ENCODE measurements at places on chromosomes 5 and 9.

GRCh38 chr9:87513161-87513560, 15.5 kb downstream of the DAPK1 start:
- DNase-seq: no peak

- DNase-seq: no peak
Observed at GRCh38 chr9:1535051-1535450, 480.1 kb upstream of the SMARCA2 start.

- no peak for DNase-seq
Observed at GRCh38 chr9:101738566-101739183, at the start of gene GRIN3A. TSS of gene GRIN3A (minus strand) at chr9:101738647. CDS start at chr9:101737979, 668 bp downstream.

GRCh38 chr5:142000704-142001484, 11.9 kb downstream of the GNPDA1 start:
- DNase-seq: no peak

DNA sequence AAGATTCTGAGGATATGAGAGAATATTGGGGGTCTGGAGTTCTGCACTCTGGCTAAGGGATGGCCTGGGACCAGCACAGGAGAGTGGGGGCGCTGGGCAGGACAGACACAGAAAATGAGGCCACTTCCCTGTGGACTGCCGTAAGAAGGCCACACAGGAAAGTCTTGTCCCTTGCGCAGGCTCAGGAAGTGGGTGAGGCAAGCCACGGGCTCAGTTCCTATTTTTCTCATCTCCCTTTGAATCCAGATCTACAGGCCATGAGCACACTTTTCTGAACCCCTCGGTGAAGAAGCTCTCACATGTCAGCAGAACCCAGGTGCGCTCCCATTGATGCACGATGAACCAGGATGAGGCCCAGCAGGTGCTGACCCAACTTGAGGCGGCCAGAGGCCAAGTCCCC, 207.4 kb downstream of the AGTPBP1 start:
- no peak for DNase-seq

- no peak for DNase-seq
Observed at GRCh38 chr5:93654676-93655075, 71.7 kb downstream of the NR2F1 start.

DNA sequence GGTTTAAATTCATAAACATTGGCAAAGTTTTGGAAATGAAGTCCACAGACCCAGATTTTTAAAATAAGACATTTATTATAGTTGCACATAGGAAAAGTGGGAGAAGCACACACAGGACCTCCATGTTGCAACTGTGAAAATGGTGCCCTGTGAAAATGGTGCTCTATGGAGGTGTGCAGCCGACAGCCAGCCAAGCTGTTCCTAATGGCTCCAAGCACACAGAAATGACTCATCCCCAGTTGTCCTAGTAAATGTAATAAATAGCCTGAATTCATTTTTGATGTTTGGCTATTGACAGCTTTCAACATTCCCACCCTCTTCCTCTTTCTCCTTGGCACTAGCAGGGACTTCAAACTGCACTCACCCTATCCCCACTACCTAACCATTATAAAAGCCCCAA, 590.9 kb downstream of the CAAP1 start:
- DNase-seq: no peak

DNA sequence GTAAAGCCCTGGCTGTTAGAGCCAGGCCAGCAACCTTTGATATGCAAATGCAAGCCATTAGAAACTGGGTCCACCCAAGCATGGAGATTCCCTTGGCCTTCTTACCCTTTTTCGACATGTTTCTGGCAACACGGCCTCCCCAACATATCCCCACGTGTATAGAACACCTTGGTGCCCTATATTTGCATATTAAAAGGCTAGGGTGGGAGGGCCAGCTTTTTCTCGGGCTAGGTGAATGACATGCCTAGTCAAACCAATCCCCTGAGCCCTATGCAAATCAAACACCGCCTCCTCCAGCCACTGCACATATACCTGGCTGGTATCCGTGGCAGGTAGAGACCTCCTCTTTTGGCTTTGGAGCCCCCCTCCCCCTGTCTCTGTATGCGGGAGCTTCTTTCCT, 55.6 kb upstream of the ZFR start:
- no peak for DNase-seq

GRCh38 chr5:149519601-149520000, 31.6 kb downstream of the CSNK1A1 start:
- DNase-seq: no peak

DNA sequence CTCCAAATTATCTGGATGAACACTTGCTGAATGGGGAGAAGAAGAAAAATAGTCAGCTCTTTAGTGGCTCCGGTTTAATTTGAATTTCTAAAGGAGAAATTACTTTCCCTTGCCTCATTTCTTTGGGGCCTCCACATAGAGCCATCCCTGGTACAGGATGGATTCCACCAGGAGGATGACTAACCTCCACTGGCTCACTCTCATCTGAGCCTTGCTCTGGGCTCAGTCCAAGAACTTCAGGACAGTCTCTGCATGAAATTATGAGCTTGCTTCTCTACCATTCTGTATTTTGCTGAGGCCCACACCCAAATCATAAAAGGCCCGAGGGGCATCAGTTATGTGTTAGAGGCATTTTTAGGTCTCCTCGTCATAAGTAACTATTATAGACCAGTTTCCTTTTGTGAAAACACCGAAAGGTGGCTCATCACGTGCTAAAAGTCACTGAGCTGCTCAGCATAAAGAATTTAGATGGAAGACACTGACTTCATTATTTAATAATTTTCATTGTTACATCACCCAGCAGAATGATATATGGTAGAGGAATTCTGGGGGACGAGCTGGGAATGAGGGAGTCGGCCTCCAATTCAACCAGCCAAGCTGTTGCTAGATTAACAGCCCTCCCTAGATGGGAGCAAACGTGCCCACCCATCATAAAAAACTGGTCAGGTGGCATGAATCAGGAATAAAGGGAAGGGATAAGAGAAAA, 222.1 kb downstream of the TARS1 start:
- DNase-seq: no peak

- DNase-seq: no peak
Observed at GRCh38 chr5:181036816-181037364, 3.2 kb upstream of the BTNL9 start.

- no peak for DNase-seq
Observed at GRCh38 chr5:128355961-128356360, 182.1 kb downstream of the FBN2 start.

DNA sequence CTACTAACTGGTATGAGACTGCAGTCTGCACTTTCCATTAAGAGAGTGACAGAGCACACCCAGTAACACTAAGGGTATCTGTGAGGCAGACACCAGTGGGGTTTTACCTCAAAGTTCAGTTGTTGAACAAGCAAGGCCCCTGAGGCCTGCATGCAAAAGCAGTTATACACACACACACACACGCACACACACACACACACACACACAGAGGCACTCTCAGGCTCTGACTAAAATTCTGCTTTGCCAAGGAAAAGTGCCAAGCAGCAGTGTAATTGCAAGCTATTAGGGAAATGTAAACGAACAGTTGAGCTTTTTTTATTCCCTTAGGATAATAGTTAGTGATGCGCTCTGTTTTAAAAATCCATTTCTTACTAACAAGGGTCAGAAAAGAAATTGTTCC, 377.1 kb downstream of the SPOCK1 start:
- no peak for DNase-seq

GRCh38 chr5:68555907-68556681, 340.5 kb downstream of the PIK3R1 start:
- DNase-seq: no peak

DNA sequence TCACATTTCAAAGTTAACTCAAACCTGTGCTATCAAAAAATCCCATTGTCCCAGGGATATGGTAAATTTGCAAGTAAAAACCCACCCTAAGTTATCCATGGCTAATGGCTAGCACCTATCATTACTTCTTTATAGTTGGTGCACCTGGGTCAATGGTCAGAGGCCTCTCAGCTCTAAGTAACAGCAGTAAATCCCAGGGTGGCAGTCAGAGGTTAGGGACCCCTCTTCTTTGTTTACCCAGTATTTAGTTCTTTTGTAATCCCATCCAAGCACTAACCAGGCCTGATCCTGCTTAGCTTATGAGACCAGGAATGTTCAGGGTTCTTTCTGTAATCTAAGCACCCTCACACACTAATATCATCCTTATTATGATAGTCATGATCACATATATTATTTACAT, 52.1 kb upstream of the WWC1 start:
- DNase-seq: no peak

DNA sequence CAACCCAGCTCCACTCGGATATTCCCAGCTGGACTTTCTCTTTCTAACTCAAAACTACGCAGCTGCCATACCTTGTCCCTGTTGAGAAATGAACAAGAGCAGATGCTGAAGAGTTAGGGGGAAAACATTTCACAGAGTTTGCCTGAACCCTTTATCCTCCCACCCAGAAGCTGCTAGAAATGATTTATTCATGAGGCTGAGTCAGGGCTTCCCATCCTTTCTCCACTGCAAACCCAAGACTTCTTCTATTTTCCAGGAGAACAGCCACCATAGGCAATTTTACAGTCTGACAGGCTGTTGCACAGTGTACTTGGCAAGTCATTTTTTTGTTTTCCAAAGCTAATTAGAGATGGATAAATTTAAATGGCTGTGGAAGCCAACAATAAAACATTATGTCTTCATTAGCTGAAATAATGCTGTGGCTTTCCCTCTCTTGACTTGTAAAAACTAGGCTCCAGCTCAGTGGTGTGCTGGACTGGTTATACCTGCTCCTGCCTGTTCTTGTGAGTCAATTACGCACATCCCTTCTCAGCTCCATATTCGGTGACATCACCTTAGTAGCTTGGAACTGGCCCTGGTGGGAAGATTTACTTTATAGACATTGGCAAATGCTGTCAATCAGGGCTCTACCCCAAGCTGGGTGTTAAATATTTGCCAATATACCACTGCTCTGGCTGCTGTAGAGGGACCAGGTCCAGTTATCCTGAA, 71.9 kb downstream of the KIF4B start:
- DNase-seq: no peak

- no peak for DNase-seq
Observed at GRCh38 chr9:113463418-113464285, at the start of gene RGS3. TSS of gene RGS3 (plus strand) at chr9:113463727. CDS start at chr9:113463803, 76 bp downstream.

DNA sequence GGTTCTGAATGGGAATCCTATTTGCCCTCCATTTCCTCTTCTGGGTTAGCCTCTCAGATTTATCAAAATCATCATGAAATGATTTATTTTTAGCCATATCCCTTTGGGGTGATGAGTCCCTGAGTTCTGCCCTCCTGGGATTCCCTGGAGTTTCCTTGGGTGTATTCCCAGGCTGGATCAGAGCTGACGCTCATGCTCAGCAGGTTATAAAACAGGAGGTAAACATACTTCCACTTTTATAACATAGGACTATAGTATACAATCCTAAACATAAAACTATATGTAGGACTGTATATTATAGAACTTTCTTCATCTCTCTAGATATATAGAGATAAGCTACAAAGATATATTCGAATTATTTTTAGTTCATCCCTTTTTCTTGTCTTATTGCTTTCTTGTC, 4.4 kb upstream of the PRRX2 start:
- no peak for DNase-seq

DNA sequence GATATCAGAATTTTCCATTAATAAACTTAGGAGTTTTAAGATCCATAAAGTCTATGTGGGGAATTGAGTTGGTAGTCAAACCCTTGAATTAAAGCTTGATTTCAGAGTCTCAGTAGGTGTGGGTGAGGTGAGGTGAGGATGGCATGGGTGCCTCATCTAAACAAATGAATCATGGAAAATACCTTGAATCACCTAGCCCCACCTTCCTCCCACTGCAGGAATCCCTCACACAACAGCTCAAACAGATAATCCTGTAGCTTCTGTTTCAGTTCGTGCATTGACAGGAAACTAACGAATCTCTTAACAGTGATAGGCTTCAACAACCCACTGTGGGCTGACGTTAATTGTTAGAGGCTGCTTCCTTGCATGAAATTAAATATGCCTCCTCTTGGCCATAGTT, 185.0 kb downstream of the SREK1 start:
- no peak for DNase-seq

GRCh38 chr9:79884546-79884945, 312.8 kb downstream of the TLE4 start:
- DNase-seq: no peak

DNA sequence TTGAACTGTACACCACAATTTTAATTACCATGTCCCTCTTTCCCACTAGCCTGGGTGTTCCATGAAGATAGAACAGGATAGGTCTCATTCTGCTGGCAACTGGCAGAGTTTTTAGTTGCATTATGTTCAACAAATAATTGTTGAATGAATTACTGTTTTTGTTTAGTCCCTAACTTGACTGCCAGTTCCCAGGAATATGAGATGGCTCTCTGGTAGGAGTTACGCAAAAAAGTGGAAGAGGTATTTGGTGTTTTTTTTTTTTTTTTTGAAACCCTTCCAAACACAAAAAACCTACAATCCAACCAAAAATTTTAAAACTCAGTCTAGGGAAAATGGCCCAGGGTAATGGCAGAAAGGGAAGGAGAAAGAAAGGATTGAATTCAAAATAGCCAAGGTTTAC, 153.6 kb downstream of the GNAQ start:
- DNase-seq: no peak

GRCh38 chr5:87127956-87128687, 139.6 kb upstream of the RASA1 start:
- no peak for DNase-seq

DNA sequence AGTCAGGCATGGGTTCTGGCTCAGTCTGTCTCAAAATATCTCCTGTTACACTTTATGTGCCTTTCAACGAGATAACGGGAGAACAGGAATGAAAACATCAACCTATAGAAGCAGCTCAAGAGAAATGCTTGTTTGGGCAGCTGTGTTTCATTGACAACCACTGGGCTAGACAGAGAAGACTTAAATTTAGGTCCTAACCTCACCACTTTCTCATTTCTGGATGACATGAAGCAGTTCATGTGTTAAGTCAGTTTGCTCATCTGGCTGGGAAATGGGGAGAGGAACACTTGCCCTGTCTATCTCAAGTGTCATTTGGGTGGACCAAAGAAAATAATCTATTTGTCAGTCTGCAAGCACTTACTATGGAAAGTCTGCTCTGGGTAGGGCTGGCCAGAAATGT, 66.7 kb upstream of the PCA3 start:
- DNase-seq: no peak

- DNase-seq: no peak
Observed at GRCh38 chr5:59709846-59710245, 183.7 kb downstream of the PDE4D start.

GRCh38 chr5:107322936-107323335, 347.8 kb downstream of the EFNA5 start:
- no peak for DNase-seq

- no peak for DNase-seq
Observed at GRCh38 chr9:126494264-126494663, 119.5 kb upstream of the LMX1B start.

Data from NK-92 treated with Interleukin-12 subunit alpha and Interleukin-12 subunit beta, amount 100 ng/mL, for 24 hours (cell line).